Naive B cell (primary cell): ENCODE measurements at places on chromosomes 1 and 21. TPM values are rescaled to one million over a fixed set of nuclear protein-coding genes. Genes with fewer than 3 reads are reported as not detected.

The PDC gene
- not detected for polyA plus RNA-seq

The CLIC6 gene
- polyA plus RNA-seq = not detected

The EFNA3 gene
- polyA plus RNA-seq = 2.1 TPM

The AIRE gene
- polyA plus RNA-seq = 0.34 TPM

DNA sequence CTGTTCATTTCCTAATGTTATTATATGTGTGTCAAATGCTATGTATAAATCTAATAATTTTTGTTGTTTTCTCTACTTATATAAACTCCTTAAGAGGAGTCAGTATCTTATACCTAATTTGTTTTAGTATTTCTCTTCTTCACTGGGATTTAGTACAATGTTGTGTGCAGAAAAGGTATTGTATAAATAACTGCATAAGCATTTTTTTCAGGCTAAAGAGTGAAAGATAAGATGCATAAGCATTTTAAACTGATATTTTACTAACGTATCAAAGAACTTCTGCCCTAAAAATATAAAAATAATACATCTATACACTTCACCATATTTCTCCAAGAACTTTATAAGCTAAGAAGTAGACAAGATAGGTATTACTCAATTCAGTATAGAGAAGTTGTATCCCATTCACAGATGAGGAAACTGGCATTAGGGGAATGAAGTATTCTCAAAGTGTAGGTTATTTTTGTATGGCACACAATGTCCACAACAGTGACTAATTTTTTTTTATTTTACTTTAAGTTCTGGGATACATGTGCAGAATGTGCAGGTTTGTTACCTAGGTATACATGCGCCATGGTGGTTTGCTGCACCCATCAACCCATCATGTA, 59.3 kb downstream of the NUP210L start:
- H3K36me3 ChIP-seq = no peaks in the 10 kb centered on the region
- H3K4me1 ChIP-seq = no peaks in the 10 kb centered on the region
- H3K4me3 ChIP-seq = no peak overlapping the region
- peaks cover 4% of the 10 kb centered on the region for H3K27me3 ChIP-seq
- H3K27ac ChIP-seq = no peak overlapping the region
- DNase-seq = no peak

- H3K4me1 ChIP-seq = peaks cover 12% of the 10 kb centered on the region
- peaks cover 42% of the 10 kb centered on the region for H3K27me3 ChIP-seq
- H3K36me3 ChIP-seq = no peaks in the 10 kb centered on the region
- no peak for DNase-seq
Observed at GRCh38 chr1:201891451-201892045, 2.9 kb downstream of the SHISA4 start.

DNA sequence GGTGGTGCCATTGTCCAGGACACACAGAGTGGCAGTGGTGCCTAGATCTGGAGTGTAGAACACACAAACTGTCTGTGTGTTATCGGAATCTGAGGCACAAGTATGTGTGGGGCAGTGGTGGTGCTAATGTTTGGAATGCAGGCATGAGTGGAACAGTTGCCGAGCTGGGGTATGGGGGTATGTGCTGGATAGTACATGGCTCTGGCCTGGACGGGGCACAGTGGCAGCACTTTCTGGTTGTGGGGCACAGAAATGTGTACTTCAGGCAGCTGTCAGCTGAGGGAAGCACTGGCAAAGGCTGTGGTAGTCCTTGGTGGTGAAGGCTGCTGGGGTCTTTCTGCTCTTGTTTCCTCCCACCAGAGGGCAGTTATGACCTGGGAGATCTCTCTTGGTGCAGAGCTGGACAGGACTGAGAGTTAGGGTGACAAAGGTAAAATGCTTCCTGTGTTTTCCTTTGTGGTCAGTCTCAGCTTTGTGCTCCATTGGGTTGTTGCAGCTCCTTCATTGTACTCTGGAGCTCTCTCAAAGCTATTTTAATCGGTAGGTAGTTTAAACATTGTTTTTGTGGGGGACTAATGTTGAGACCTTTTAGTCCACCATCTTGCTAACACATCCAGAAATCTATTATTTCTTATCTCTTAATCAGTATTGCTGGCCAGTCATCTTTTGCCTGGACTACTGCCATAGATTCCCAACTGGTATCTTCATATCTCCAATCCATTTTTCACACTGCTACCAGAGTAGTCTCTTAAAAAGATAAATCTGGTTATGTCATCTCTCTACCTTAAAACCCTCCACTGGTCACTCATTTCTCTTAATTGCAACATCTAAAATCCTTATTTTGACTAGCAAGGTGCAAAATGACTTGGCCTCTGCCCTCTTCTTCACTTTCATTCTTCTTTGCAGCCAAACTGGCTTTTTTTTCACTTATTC, 83.9 kb upstream of the NBPF4 start:
- no peak overlapping the region for H3K4me3 ChIP-seq
- no peak overlapping the region for H3K27ac ChIP-seq
- DNase-seq = no peak
- peaks cover 18% of the 10 kb centered on the region for H3K27me3 ChIP-seq
- no peaks in the 10 kb centered on the region for H3K4me1 ChIP-seq
- H3K36me3 ChIP-seq = peaks cover 8% of the 10 kb centered on the region

- H3K27me3 ChIP-seq = peaks cover 9% of the 10 kb centered on the region
- no peaks in the 10 kb centered on the region for H3K36me3 ChIP-seq
- peaks cover 2% of the 10 kb centered on the region for H3K4me1 ChIP-seq
- no peak overlapping the region for H3K4me3 ChIP-seq
- DNase-seq = no peak
- H3K27ac ChIP-seq = no peak overlapping the region
Observed at GRCh38 chr1:203036135-203036534, 9.8 kb downstream of the PPFIA4 start.

- H3K4me1 ChIP-seq = no peaks in the 10 kb centered on the region
- peaks cover 7% of the 10 kb centered on the region for H3K27me3 ChIP-seq
- peaks cover 6% of the 10 kb centered on the region for H3K36me3 ChIP-seq
- no peak overlapping the region for H3K4me3 ChIP-seq
- no peak overlapping the region for H3K27ac ChIP-seq
- DNase-seq = no peak
Observed at GRCh38 chr1:14686701-14687100, 88.2 kb downstream of the KAZN start.

DNA sequence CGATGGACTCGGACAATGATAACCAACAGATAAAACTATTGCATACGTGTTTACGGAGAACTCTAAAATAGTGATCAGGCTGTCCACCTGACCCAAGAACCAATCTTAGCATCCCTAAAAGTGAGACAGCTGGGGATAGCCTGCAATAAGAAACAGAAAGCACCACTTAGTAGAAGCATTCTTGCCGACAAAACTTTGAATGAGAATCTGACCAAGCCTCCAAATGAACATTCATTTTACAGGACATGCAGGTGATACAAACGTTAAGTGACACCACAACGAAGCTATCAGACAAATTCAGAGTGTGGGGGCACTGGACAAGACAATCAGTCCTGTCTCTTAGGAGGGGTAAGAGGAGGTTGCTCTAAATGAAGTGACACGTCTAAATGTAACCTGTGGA, 1.2 kb downstream of the PSMG1 start:
- H3K4me1 ChIP-seq = peaks cover 16% of the 10 kb centered on the region
- H3K27ac ChIP-seq = no peak overlapping the region
- peak overlapping the region; percentile 97 for H3K4me3 ChIP-seq
- no peaks in the 10 kb centered on the region for H3K36me3 ChIP-seq
- DNase-seq = no peak

DNA sequence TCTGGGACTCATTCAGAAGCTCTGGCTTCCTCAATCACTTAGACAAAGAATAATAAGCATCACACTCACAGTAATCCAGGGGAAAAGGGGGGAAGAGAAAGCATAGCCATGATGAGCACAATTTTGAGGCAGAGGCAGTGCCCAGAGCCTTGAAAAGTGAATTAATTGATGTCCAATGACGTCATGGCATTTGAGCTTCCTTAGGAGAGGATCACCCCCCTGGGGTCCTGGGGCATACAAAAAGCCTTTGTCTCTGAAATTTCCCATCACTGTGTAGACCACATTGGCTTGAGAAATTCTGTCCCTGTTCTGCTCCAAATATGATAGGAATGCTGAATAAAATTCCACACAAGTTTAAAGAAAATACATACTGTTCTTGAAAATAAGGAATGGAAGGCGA, 84.3 kb upstream of the COA6 start:
- no peaks in the 10 kb centered on the region for H3K4me1 ChIP-seq
- no peak for DNase-seq
- H3K4me3 ChIP-seq = no peak overlapping the region

DNA sequence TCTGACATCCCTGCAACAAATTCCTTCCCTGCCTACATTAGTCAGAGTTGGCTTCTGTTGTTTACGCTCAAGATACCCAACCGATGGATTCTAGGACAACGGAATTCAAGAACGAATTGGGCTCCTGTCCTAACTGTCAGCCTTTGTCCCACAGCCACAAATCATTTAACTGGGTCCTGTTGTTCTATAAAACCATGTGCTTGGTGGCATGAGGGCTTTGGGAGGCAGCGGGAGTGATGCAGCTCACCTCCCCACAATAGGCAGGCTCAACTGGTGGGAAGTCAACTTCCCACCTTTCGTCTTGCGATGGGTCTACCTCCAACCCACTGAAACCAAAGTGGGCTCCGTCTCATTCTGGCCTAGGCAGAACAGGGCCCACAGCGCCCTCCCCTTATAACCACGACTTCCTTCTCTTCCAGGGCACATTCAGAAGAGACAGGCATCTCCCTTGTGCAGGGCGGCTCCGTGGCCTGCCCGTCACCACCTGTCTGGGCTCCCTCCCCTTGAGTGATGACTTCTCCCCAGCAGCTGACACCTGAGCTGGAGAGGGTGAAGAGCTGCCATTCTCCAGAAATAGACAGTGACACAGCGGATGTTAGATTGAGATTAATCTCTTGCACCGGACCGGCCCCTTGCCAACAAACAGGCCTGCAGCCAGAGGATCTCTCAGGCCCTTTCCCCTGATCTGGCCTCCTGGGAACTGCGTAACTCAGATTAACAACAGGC, 26.5 kb downstream of the LRRC38 start:
- no peak overlapping the region for H3K27ac ChIP-seq
- DNase-seq = no peak

- H3K4me3 ChIP-seq = no peak overlapping the region
- H3K4me1 ChIP-seq = peaks cover 4% of the 10 kb centered on the region
- no peak for DNase-seq
- peaks cover 4% of the 10 kb centered on the region for H3K36me3 ChIP-seq
- H3K27me3 ChIP-seq = no peaks in the 10 kb centered on the region
- no peak overlapping the region for H3K27ac ChIP-seq
Observed at GRCh38 chr1:94970783-94971182, 43.9 kb upstream of the CNN3 start.

DNA sequence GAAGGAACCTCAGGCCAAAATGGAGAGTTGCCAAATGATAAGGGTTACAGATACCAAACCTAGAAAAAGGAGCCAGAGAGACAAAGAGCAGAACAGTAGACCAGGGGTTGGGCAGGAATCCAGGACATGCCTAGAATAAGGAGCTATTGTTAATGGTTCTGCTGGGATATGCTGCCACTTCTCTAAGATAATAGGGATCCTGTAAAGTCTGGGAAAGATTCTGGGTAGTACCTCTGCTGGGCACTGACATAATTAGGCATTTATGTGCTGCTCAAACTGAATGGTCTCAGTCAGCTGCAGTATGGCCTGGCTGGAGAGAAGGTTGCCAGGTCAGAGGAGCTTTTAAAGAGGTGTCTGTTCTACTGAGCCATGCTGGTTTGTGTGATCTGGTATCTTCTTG, 19.9 kb upstream of the NRIP1 start:
- no peaks in the 10 kb centered on the region for H3K27me3 ChIP-seq
- H3K36me3 ChIP-seq = no peaks in the 10 kb centered on the region
- no peak overlapping the region for H3K27ac ChIP-seq
- DNase-seq = no peak
- H3K4me3 ChIP-seq = no peak overlapping the region

DNA sequence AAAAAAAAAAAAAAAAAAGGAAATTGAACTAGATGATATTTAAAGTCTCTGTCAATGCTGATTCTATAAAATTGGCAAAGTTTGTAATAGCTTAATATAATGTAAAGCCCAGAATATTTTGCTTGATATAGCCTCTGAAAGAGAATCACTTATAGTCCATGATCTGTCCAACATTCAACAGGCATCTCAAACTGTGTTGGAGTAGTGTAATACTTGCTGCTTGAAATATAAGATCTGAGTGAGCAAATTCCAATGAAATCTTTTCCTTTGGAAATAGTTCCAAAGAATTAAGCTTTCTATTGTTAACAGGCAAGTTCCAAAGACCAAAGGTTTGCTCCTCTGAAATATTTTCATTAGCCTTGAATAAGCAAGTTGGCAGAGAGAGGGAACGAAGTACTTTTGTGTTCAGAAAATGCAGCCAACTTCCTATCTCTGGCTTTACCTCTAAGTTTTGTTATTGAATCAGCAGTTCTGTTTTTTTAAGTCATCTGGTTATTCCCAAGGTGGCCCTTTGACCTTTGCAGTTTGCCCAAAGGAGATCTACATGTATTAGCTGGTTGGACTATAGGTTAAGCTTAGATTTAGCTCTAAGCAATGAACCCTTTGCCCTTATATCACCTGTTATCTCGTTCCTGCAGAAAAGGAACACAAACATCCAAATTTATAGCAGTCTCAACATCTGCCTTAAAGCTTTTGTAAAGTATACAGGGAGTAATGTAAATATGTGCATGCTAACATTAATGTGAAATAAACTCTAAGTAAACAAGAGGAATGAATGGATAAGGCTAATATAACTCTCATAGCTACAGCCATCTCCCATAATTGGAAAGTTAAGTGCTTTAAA, 24.4 kb upstream of the CEP350 start:
- H3K27ac ChIP-seq = no peak overlapping the region
- no peak for DNase-seq
- no peak overlapping the region for H3K4me3 ChIP-seq
- H3K36me3 ChIP-seq = no peaks in the 10 kb centered on the region

DNA sequence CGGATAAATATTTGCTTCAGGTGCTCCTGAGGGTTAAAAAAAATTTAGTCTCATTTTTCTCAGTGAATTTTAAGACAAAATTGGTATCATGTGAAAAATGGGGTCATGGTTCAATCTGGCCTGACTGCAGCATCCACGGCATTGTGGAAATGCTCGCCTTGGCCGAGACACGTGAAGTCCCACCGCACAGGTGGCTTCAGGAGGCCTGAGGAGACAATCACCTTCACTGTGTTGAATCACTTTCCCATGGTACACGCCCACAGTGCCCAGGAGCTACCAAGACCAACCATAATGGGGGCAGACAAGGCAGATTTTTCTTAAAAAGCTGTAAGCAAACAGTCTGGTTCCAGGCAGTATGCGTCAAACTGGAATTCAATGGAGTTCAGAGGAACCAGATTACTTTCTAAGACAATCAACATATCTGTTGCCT, 11.0 kb upstream of the CPLANE2 start:
- no peak for DNase-seq
- no peaks in the 10 kb centered on the region for H3K36me3 ChIP-seq
- H3K4me1 ChIP-seq = peaks cover 25% of the 10 kb centered on the region
- no peak overlapping the region for H3K4me3 ChIP-seq
- H3K27me3 ChIP-seq = no peaks in the 10 kb centered on the region

- DNase-seq = no peak
- peaks cover 6% of the 10 kb centered on the region for H3K4me1 ChIP-seq
- H3K27ac ChIP-seq = no peak overlapping the region
- H3K4me3 ChIP-seq = no peak overlapping the region
- peaks cover 6% of the 10 kb centered on the region for H3K27me3 ChIP-seq
Observed at GRCh38 chr1:234858722-234859121, 248.7 kb upstream of the IRF2BP2 start.
